Activated CD4-positive, alpha-beta T cell treated with anti-CD3 and anti-CD28 coated beads, Interleukin-2, amount 50 U/mL, for 1 hour (primary cell): ENCODE measurements at places on chromosomes 5 and 9.

DNA sequence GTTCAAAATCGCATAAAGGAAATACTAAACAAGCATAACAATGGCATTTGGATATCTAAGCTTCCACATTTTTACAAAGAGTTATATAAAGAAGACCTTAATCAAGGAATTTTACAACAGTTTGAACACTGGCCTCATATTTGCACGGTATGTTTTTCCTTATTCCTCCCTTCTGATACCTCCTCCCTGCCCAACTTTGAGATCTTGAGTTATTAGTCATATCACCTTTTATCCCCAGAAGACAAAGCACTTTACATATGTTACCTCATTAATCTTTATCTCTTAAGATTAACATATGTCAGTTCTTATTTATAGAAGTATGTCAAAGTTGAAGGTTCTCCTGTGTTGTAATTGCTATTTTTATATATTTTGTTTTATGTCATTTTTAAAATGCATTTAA lies 29.8 kb downstream of the TDRD7 start:
- no peak for DNase-seq

DNA sequence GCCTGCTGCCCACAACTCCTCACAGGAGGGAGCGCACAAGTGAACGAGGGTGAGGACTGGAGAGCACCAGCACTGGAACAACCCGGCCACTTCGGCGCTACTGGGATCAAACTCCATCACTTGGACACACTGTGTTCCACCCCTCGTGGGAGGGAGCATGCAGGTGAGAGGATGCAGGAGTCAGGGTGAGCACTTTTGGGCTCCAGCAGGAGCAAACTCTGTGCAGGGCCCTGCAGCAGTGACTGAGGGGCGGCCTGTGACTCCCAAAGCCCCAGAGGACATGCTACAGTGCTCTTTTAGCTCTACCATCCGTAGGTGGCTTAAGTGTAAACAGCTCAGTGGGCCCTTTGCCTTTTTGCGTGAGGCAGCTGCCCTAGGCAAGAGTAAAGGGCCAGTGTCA lies 4.4 kb upstream of the MOCS2 start:
- no peak for DNase-seq

DNA sequence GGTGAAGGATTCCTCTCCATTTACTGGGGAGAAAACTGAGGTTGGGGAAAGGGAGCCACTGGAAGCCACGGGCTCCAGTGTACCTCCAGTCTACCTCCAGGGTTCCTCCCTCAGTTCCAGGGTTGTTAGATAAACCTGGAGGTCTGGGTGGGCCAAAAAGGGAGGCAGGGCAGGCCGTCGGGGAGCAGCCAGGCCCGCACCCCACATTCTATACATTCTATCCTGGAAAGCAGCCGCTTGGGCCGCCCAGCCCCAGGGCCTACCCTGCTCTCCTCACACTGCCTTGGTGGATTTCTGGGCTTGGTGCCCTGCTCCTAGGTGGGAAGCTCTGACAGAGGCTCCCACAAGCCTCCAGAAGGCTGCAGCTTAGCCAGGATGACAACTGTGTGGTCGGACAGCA lies 18.1 kb upstream of the SUSD3 start:
- DNase-seq = no peak

DNA sequence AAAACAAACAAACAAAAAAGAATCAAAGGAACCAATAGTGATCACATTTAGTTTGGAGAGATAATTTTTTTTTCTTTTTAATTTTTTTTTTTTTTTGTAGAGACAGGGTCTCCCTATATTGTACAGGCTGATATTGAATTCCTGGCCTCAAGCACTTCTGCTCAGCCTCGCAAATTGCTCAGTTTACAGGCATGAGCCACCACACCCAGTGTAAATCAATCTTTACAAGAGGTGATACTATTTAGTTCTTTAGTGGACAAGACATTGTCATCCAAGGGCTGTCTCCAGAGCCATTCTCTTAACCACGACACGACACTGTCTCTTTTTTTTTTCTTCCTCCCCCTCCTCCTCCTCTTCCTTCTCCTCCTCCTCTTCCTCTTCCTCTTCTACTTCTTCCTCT lies 29.6 kb downstream of the ERAP2 start:
- DNase-seq = no peak

- DNase-seq = no peak
Measured at GRCh38 chr5:90355635-90356034, 53.9 kb downstream of the CETN3 start.

DNA sequence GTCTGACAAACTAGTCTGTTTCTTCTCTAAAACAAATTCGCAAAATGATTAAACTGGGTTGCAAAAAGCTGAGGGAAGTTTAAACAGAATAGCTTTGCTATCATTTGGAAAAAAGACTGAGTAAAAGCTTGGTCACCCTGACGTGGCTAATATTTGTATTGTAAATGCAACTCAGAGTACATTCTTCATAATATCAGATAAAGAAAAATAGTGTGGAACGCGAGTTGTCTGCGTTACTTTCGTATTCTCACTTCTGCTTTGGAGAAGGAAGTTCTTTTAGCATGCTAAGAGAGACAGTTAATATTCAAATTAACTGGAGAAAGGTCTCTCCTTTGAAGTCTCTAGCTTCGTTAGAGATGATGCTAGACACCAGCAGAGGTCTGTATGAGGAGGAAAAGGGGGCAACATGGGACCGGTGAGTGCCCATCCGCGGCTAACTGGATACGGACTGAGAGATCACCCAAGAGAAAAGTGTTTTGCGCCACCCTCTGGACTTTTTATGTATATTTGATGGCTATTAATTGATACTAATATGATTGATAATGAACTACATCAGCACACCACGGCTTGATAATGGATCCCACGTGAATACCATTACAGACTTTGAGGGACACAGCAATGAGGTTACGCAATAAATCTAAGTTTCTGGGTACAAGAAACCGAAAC lies 2.9 kb upstream of the CNTRL start:
- peak; percentile 17 for DNase-seq

DNA sequence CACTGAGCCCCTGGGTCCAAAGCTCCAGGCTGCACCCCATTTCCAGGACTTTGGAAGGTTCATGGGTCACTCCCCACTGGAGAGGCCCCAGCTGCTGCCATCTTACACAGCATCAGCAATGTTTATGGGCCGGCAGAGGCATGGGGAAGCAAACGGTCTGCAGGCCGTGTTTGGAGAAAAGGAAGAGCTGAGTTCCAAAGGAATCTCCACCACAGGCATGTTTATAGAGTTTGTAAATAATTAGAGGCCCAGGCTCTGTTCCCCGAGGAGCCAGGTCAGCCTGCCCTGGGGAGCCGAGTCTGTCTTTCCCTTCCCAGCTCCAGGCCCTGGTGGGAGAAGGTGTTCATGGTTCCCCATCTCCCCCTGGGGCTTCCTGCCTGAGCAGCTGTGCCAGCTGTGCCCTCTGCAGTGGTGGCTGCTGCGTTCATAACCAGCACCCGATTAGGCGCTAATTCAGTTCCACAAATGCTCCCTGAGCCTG lies 64.8 kb downstream of the COL27A1 start:
- DNase-seq = no peak
